Sigmoid colon (tissue), 7 donors: ENCODE measurements at places on chromosomes 4 and X. TPM values are rescaled to one million over a fixed set of nuclear protein-coding genes. Genes with fewer than 3 reads are reported as not detected.

DNA sequence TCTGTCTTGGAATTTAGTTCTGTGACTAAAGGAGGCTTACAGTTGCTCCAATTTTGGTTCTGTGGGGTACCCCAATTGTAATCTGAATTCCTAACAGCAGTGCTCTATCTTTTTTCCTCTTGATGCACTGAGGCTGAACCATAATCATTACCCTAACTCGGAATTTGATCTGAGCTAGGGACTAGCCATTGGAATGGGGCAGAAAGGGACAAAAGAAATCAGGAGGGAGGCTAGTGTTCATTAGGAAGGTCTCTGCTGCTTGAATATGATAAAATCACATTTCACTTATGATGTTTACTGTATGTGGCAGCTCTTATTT, 2.7 kb downstream of the KLF3 start:
- peak overlapping the region; percentile 99 for H3K27ac ChIP-seq
- peak overlapping the region; percentile 100 for H3K4me3 ChIP-seq
- no peaks in the 10 kb centered on the region for H3K36me3 ChIP-seq

- no peaks in the 10 kb centered on the region for H3K4me1 ChIP-seq
- DNase-seq = no peak
- peaks cover 28% of the 10 kb centered on the region for H3K27me3 ChIP-seq
- H3K27ac ChIP-seq = no peak overlapping the region
- no peaks in the 10 kb centered on the region for H3K36me3 ChIP-seq
These were observed 1.4 kb upstream of the SLC34A2 start for GRCh38 chr4:25654031-25654970.

DNA sequence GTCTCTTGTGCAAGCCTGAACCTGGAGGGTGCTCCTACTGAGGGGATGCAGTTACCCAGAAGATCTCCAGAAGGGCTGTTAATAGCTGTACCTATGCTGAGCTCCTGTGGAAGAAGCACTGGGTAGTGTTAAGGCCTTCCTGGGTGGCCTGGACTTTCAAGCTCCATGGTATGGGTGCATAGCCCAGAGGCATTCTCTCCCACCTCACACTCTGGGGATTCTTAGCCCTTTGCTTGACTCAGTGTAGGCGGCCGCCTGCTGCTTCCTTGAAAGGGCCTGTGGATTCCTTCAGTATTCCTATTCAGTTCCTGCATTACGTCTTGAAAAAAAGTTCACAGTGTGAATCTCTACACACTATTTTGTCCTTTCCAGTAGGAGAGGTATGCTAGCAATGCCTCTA, 235.7 kb upstream of the MAGEB16 start:
- H3K27ac ChIP-seq = no peak overlapping the region
- H3K36me3 ChIP-seq = no peaks in the 10 kb centered on the region
- H3K4me1 ChIP-seq = no peaks in the 10 kb centered on the region
- no peak overlapping the region for H3K4me3 ChIP-seq
- H3K27me3 ChIP-seq = no peaks in the 10 kb centered on the region

DNA sequence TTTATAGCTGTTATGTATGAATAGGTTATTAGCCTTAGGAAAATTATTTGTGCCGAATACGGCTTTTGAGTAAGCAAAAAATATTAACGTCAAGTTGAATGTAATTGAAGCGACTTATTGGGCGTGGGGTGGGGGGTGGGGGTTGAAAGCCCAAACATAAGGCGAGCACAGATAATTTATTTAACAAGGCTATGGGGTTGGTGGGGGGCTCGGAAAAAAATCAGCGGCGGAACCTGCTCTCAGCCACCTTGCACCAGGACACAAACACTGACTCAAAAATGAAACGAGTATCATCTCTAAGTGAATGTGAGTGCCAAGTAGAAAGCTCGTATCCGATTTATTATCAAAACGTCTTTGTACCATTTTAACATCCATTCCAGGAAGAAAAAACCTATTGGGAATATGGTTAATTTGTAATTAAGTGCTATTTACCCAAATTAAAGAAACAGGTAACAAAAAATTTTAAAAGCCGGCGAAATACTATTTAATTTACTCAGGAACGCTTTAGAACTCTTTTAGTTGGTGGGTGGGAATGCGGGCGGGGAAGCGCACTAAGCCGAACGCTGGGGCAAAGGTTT, 902 bp upstream of the LARP1B start:
- peak overlapping the region; percentile 86 for H3K4me3 ChIP-seq
- no peaks in the 10 kb centered on the region for H3K36me3 ChIP-seq
- H3K27me3 ChIP-seq = no peaks in the 10 kb centered on the region
- peak overlapping the region; percentile 98 for H3K27ac ChIP-seq
- peaks cover 16% of the 10 kb centered on the region for H3K4me1 ChIP-seq

PLAC8 gene
- 0.71 TPM for total RNA-seq
